ENCODE measurements at places on chromosomes 3 and 15. TPM values are rescaled to one million over a fixed set of nuclear protein-coding genes. Genes with fewer than 3 reads are reported as not detected.

FAM43A gene
- 1.2 TPM for total RNA-seq

HGD gene
- 0.50 TPM for total RNA-seq

SCN11A gene
- not detected for total RNA-seq

TMEM40 gene
- total RNA-seq = 246 TPM

TM4SF4 gene
- total RNA-seq = not detected
